MV-4-11 (cell line): ENCODE measurements at places on chromosomes 2 and 18.
A peak's percentile ranks its signal among the peaks of the same experiment; 100 is the strongest.

DNA sequence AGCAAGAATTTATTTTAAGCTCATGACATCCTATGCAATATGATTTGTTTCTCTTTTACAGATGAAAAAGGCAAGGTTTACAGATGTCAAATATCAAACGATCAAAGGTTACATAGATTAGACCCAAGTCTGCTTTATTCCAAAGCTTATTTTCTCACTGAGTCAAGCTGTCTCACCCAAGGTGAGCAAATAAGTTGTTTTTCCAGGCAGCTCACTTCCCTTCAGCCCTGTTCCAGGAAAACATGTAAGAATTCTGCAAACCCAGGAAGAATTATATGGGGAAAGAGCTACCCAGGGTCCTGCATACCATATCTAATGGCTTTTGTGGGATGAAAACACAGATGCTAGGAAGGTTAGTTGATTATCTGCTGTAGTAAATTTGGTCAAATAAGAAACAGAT is 57.7 kb upstream of the SCN9A start:
- DNase-seq: no peak

- DNase-seq: no peak
Observed at GRCh38 chr2:69833752-69834151, 4.3 kb downstream of the GMCL1 start.

DNA sequence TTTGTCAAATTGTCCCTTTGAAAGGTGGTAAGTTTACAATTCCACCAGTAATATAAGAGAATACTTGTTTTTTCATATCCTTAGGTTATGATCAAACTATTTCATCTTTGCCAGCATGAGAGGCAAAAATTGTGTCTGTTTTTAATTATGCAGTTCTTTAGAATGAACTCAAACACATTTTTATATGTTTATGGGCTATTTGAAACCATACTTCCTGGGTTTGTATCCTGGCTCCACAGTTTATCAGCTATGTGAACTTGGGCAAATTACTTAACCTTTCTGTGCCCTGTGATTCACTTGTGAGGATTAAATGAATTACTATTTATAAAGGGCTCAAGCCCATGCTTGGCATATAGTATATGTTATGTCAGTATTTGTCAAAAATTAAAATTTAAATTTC is 109.4 kb downstream of the TANC1 start:
- DNase-seq: no peak

DNA sequence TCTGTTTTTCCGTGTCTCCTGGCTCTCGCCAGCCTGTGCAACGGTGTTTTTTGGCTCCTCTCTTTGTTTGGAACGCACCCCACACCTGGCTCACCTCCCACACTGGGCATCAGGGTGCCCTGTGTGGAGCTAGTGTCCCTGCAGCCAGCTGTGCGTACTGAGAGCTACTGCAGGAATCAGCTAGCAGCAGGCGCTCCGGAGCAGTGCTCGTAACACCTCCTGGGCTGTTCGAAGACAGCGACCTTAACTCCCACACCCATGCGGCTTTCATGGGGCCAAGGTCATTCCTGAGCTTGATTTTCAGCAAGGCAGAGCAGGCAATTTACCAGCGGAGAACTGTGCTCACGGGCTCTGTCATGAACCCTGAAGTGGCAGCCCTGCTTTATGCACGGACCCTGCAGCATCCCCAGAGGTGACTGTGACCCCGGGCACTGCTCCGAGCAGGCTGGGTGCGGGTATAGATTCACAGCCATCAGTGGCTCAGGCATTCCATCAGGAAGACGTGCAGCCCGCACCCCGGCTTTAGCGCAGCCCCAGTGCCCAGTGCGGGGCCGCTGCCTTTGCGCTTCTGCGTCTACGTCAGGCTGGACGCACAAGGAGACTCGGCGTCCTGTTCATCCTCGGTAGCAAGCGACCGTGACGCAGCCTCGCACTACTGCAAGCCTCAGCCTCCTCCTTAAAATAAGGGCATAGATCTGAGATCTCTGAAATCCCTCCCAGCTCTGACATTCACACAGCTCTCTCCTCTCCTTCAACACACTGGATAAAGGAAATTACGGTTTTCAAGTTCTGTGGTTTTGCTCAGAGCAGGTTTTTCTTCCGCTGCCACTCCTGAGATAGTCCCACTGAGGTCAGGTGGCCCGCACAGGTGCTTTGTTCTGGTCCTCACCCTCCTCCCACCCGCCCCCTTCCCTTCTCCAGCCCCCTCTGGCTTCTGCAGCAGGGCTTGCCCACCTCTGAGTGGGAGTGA is 58.2 kb downstream of the ADI1 start:
- no peak for DNase-seq

DNA sequence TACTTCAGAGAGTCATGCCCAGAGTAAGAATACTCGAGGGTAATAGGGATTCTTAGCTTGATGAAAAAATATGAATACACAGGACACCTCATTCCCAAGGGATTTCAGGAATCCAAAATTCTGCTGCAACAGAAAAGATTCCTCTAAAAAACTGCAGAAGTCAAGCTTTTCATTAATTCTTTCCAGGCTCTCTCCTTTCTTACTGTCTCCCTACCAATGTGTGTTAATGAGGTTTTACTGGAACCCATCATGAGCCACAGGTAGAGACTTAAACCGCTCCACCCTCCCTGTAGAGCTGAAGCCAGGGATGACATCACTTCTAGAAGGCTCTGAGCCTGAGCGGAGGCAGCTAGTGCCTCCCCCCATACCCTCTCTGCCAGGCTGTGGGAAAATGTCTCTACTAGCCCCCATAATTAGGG is 3.4 kb downstream of the SDC1 start:
- no peak for DNase-seq

DNA sequence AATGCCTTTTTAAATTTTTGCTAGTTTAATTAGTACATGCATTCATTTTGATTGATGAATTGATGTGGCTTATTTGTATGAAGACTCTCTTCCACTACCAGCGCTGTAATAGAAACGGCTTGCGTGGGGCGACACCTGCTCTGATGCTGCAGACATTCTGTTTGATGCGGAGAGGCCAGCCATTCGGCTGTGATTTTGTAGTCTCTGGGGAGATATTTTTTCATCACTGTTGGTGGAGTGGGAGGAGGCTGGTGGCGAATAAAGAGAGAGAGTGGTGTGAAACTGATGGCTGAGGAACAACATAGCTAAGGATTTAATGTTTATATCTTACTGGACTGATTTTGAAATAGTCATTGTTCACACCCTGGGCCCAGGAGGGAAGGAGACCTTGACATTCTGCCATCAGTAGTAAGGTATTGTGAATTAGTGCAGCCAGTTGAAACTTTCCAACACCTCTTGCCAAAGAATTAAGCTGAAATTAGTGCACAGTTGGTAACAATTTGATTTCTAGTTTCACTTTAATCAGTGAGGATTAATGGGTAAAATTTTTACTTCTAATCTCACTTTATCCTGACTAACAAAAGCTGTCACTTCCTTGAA is 224.1 kb downstream of the MTX2 start:
- DNase-seq: peak; percentile 35

- no peak for DNase-seq
Observed at GRCh38 chr2:85659324-85659981, 8.5 kb downstream of the SFTPB start.

- DNase-seq: no peak
Observed at GRCh38 chr2:2904721-2905350, 472.8 kb downstream of the EIPR1 start.

- DNase-seq: no peak
Observed at GRCh38 chr2:160533482-160533881, 39.9 kb upstream of the RBMS1 start.

DNA sequence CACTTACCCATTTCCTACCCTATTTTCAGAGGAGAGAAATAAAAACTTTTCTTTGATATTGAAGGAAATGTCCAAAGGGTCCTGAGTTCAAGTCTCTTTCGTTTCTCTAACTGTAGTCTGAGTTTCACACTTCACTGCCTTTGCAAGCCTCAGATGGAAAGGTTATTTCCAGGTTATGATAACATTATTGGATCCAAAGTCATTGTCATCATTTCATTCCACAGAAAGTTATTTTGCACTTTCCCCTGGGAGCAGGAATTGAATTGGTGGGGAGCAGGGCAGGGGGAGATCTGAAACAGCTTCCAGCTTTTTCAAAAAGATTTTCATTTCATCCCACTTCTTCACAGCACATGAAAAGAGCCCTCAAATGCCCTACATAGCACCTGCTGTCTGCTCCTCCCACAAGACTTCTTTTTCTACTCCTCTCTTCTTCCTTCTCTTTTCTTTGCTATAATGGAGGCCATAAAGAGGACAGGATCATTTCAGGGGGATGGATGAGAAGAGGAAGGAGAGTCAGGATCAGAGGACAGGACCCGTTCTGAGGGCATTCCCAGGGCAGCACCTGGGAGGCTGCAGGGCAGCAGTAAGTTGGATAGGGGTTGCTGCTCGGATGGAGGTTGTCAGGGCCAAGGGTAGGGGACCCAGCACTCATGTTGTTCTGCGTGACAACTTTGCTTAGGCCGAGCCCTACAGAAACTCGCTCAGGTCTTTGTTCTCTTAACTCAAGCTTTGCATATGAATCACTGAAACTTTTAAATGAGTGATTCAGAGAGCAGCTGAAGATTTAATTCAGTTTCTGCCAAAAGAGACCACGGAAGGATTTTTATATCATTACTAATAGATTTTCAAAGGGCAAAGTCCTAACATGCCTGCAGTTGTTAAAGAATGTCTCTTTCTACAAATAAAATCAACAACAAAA is 11.4 kb upstream of the GALNT5 start:
- DNase-seq: no peak

DNA sequence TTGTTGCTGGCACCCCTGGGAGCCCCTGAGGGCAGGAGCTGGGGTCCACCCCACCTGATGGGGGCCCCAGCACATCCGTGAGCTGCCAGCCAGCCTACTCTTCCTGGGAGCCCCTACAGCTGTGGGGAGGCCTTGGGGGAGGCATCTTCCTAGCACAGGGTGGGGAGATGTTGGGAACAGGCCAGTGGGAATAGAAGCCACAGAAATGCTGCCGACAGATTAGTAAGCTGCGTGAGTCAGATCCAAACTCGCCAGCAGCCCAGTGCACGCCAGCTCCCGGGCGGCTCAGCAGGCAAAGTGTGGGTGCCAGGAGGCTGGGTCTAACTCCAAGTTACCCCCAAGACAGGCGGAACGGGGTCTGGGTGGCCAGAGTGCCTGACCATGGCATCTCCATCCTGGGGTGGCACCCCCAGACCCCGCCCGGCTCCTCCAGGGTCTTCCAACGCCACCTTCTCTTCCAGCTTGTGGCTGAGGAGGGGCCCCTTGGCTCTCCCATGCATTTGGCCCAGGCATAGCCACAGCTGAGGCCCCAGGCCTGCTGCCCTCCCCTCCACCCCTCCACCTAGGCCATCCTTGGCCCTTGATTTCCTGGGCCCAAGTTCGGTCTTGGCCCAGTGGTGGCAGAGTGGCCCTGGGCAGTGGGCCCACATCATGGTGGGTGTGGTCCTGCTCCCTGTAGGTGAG is 15.3 kb downstream of the CROCC2 start:
- DNase-seq: no peak

DNA sequence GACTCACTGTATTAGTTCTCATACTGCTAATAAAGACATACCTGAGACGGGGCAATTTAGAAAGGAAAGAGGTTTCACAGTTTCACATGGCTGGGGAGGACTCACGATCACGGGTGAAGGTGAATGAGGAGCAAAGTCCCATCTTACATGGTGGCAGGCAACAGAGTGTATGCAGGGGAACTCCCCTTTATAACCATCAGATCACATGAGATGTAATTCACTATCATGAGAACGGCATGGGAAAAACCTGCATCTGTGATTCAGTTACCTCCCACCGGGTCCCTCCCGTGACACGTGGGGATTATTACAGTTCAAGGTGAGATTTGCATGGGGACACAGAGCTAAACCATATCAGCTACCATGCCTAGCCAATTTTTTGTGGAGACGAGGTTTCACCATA is 168.2 kb downstream of the NEDD4L start:
- no peak for DNase-seq

- no peak for DNase-seq
Observed at GRCh38 chr2:182366628-182367027, 60.2 kb downstream of the PDE1A start.

DNA sequence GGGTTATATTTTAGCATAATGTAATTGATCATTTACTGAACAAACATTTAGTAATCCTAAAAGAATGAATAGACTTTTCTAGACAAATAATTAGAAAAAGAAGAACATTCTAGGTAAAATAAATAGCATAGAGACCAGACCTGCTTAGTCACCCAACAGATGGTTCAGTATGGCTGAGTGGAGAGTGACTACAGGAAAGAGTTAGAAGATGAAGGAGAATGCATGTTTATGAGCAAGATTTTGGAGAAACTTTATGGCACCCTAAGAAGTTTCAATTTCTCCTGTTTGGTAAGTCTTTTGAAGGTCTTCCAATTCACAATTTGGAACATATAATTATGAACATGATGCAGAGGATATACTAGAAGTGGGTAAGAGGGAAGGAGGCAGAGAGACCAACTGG is 32.9 kb downstream of the FAP start:
- no peak for DNase-seq

- no peak for DNase-seq
Observed at GRCh38 chr2:64325477-64325851, 128.5 kb upstream of the LGALSL start.

DNA sequence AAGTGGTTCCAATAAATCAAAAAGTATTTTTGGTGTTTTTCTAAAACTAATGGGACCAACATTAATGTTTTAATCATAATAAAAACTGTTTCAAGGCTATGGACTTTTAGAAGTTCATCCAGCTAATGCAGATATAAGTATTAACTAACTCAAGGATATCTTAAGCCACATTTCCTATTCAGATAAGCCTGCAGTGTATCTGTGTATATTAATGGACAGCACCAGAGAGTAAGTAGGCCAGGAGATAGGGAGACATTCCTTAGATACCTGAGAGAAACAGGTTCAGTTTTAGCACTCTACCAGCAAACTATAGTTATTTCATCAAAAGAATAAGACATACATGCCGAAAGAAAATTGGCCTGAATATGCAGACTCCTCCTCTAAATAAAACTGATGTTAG is 27.3 kb downstream of the PREPL start:
- no peak for DNase-seq

DNA sequence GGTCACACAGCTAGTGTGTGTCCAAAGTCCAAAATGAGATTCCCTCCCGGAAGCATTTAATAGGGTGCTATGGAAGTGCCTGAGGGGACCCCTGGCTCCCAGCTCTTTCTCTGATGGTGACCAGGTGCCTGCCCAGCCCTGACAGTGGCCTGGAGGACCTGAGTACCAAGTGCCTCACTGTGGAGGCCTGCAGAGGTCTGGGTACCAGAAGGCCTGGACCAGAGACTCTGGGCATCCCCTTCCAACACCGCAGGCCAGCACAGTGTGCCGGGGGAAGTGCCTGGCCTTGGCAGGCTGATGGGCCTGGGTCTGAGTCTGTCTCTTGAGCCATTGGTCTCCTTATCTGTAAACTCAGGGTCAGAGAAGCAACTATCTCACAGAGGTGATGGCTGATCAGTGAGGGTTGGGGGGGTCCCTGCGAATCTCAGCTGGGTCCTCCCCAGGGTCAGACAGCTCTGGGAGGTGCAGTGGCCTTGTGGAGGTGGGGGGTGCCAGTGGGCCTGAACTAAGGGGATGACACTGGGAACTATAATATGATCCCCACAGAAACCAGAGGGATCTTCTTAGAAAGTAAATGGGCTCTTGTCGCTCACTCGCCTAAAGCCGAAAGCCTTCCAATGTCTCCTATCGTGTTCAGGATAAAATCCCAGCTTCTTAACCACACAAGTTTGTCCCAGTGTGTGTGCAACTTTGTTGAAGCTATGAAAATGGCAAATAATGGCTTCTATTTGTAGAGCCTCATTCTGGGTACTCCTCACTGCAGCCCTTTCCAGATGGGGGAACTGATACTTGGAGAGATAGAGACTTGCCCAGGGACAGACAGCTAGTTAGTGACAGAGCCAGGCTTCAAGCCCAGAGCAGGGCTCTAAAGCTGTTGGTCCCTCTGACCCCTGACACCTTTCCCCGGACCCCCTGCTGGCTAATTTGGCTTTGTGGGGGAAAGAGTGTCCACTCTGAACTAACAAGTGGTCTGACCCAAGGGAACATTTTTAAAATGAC is 225.1 kb downstream of the TFCP2L1 start:
- DNase-seq: no peak
